ENCODE measurements at places on chromosomes 11 and 22. TPM values are rescaled to one million over a fixed set of nuclear protein-coding genes. Genes with fewer than 3 reads are reported as not detected.

CNIH2 gene
- under 0.01 TPM for total RNA-seq

RASGRP2 gene
- total RNA-seq: 0.29 TPM

POLD4 gene
- 59.4 TPM for total RNA-seq

CRYBB2 gene
- not detected for total RNA-seq

Measured in osteoblast (primary cell).